ENCODE measurements at places on chromosomes 5 and 9. TPM values are rescaled to one million over a fixed set of nuclear protein-coding genes. Genes with fewer than 3 reads are reported as not detected.

DNA sequence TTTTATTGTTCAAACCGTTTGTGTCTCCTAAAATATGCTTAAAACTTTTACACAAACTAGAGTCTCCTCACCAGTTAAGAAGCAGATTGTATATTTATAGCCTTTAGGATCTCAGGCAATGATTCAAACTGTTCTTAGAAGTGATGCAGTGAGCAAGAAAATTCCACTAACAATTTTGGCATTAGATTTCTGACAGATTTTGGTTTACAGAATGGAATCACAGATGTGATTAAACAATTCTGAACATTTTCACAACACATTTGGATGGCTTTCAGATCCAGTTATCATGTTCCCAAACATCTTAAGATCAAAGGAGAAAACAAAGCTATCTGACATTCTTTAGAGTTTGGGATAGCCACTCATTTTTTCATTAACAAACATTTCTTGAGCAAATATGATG is 181.7 kb upstream of the RIOK2 start:
- no peak for DNase-seq
- no peaks in the 10 kb centered on the region for H3K36me3 ChIP-seq
- no peak overlapping the region for H3K27ac ChIP-seq
- no peak overlapping the region for H3K4me3 ChIP-seq
- no peaks in the 10 kb centered on the region for H3K4me1 ChIP-seq

GRCh38 chr9:89724659-89725058 is 119.8 kb downstream of the GADD45G start:
- H3K27me3 ChIP-seq, result no peaks in the 10 kb centered on the region
- no peaks in the 10 kb centered on the region for H3K36me3 ChIP-seq
- no peak overlapping the region for H3K27ac ChIP-seq
- no peaks in the 10 kb centered on the region for H3K4me1 ChIP-seq

DNA sequence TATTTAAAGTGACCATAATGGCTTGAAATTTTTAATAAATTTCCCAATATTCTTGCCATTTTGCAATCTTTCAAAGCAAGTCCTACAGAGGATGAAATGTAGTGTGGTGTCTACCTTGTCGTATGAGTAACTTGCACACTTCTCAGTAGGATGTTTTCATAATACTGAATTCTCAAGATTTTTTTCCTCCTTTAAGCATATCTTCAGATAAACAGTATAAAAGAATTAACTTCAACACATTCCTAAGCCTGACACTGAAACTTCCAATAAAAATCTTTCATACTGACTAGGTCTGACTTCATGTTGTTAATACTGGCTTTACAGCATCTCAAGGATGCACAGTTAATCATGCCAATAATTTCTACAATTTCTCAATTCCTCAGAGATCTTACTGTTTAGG is 62.0 kb downstream of the DROSHA start:
- H3K4me3 ChIP-seq, result no peak overlapping the region
- no peaks in the 10 kb centered on the region for H3K4me1 ChIP-seq
- no peaks in the 10 kb centered on the region for H3K36me3 ChIP-seq

Gene C5orf52
- total RNA-seq, result not detected

Gene STING1
- total RNA-seq, result 47.9 TPM

Gene KIF24
- total RNA-seq, result 2.6 TPM

Gene SURF6
- 29.0 TPM for total RNA-seq
